ENCODE measurements at places on chromosomes 1 and 21. TPM values are rescaled to one million over a fixed set of nuclear protein-coding genes. Genes with fewer than 3 reads are reported as not detected.

Gene SGIP1
- 2.1 TPM for total RNA-seq

Gene ARHGEF16
- not detected for total RNA-seq

Gene CBS
- 109 TPM for total RNA-seq

Gene HSPG2
- 407 TPM for total RNA-seq

Gene UBR4
- 63.7 TPM for total RNA-seq

Gene ANKRD34A
- 0.25 TPM for total RNA-seq

GRCh38 chr21:15001113-15001512 is 63.7 kb downstream of the NRIP1 start:
- no peak overlapping the region for H3K27ac ChIP-seq
- H3K36me3 ChIP-seq, result no peaks in the 10 kb centered on the region
- DNase-seq, result no peak
- H3K4me3 ChIP-seq, result no peak overlapping the region
- no peaks in the 10 kb centered on the region for H3K27me3 ChIP-seq
- peaks cover 64% of the 10 kb centered on the region for H3K4me1 ChIP-seq

DNA sequence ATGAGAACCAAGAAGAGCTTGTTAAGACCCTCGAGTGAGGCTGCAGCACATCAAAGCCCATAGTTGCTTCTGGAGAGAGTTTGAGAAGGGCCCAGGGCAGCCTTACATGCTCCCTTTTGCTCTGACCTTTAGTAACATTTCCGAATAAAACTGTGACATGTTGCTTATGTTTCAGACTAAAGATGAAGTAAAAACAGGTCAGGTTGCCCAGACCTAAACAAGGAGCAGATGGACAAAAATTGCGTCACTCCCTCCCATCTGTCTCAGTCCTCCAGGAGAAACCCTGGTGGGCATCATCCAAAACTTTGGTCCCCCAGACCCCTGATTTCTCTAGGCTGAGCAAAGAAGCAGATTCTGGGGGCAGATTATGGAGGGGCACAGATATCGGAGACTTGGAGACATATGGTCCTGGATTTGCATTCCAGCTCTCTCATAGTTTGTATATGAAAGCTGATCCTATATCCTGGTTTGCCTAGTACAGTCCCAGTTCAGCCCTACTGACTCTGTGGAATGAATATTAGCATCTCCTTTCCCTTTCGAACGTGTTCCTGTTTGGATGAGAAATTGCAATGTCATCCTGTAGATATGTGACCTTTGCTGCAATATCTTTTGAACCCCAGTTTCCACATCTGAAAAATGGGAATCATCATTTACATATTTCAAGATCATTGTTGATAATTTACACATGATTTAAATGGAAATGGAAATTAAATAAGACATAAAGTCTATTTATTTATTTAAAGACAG is 304.9 kb upstream of the USP24 start:
- DNase-seq, result peak; percentile 21
- no peak overlapping the region for H3K4me3 ChIP-seq
- no peak overlapping the region for H3K27ac ChIP-seq
- no peaks in the 10 kb centered on the region for H3K36me3 ChIP-seq
- H3K27me3 ChIP-seq, result no peaks in the 10 kb centered on the region

DNA sequence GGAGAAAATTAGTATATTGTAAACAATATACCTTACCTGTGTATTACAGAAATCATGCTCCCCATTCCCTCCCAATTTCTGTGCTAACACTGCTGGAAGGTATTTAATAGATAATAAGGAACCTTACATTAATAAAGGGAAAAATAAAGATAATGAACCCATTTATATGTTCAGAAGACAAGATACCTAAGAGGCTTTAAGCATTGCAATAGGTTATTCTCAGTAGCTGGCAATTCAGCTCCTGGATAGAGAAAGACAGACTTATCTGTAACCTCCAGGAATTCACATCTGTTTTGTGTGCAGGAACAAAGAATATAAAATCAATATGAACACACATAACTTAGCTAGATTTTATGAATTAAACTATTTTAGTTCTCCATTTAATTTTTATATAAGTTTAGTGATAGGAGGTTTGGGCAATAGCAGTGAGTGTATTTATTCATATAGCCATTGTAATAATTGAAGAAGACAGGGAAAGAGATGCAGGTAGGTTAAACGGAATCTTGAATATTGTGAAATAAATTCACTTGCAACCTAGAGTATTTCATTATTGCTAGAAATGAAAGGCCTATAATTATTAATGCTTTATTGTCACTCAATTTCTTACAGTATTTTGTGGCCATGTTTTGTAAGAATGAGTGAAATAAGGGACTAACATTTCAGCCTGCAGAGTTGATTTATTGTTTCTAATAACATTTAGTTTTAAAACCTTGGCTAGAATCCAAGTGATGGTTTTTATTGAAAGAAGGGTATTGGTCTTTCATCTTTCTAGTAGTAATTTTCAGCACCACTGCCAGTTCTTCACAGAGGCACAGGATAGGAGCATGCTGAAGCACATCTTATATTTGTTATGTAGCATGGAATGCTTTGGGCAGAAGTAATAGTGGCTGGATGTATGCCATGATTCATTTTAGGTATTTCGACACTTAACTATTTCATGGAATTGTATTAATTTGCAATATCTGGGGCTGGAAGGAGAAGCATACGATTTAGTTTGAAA is 1.5 kb downstream of the XPR1 start:
- peaks cover 23% of the 10 kb centered on the region for H3K4me1 ChIP-seq
- H3K36me3 ChIP-seq, result no peaks in the 10 kb centered on the region
- H3K27me3 ChIP-seq, result no peaks in the 10 kb centered on the region

DNA sequence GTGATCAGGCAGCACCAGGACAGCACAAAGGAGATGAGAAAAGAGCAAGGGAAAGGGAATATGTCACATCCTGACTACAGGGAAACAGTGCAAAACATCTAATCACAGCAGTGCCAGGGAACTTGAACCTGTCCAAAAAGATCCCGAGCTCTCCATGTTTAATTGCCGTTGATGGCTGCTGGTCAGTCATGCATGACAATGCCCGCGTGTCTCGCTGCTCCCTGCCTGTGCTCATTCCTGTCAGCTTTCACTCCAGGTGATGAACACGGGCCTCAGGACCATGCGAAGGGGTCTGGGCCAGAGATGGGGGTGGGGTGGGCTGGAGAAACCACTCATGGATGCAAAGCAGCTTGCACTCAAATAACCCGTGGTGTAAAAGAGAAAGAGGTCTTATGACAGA is 287.0 kb downstream of the GPATCH2 start:
- H3K36me3 ChIP-seq, result no peaks in the 10 kb centered on the region
- peaks cover 7% of the 10 kb centered on the region for H3K27me3 ChIP-seq
- no peak for DNase-seq
- no peak overlapping the region for H3K27ac ChIP-seq
- H3K4me1 ChIP-seq, result no peaks in the 10 kb centered on the region
- no peak overlapping the region for H3K4me3 ChIP-seq

DNA sequence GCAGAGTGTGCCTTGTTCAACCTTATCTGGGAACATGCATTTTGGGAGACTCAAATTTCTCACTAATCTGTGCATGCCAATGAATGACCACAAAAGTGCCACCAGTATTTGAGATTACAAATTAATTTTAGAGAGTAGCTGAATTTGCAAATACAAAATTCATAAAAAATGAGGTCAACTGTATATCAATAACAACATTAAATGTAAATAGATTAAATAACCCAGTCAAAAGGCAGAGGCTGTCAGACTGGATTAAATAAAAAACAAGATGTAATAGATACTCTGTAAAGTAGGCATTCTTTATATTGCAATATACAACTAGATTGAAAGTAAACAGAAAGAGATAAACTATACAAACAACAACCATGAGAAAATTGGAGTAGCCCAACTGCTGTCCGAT is 5.5 kb upstream of the KRTAP10-3 start:
- no peaks in the 10 kb centered on the region for H3K4me1 ChIP-seq
- H3K27ac ChIP-seq, result no peak overlapping the region
- H3K4me3 ChIP-seq, result no peak overlapping the region
- peaks cover 9% of the 10 kb centered on the region for H3K27me3 ChIP-seq

- no peaks in the 10 kb centered on the region for H3K27me3 ChIP-seq
- DNase-seq, result peak; percentile 47
- no peak overlapping the region for H3K4me3 ChIP-seq
These were observed 143.7 kb downstream of the KCNT2 start for GRCh38 chr1:196464480-196464941.

DNA sequence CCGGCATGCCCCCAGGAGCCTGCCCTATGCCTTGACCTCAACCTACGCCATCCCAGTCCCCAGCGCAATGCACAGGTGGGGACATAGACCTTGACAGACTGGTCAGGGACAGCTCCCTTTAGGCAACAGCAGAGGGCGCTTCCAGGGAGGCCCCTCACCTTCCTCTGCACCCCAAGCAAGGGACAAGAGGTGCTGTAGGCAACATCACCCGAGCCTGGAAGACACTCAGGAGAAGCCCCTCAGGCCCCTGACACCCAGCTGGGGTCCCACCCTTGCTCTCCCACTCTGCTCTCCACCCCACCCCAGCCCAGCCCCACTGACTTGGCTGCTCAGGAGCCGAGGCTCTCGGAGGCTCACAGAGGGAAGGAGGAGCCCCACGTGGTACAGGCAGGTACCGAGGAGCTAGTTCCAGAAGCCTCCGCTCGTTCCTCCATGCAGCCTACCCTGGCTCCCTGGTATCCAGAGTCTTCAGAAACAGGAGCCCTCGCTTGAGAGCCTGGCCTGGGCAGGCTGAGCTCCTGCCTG is 2.4 kb upstream of the WNT3A start:
- no peak overlapping the region for H3K27ac ChIP-seq
- H3K4me1 ChIP-seq, result no peaks in the 10 kb centered on the region
- DNase-seq, result peak; percentile 43
- no peak overlapping the region for H3K4me3 ChIP-seq

DNA sequence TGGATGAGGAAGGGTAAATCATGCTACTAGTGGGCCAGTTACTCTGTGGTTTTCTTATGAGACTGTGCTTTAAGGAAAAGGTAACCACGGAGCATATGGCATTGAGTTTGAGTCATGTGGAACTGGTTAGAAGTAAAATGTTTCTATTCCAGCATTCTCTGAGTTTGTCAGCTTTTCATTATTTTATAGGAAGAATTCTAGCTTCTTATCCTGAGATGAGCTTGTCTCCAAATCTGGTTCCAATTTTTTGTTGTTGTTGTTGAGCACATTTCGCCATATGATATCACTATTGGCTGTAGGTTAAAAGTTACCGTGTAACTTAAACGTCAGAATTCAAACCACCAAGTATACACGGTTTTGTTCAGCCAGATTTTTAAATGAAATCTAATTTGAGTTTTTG is 69.9 kb downstream of the ATF6 start:
- no peaks in the 10 kb centered on the region for H3K27me3 ChIP-seq
- no peaks in the 10 kb centered on the region for H3K36me3 ChIP-seq
- peaks cover 26% of the 10 kb centered on the region for H3K4me1 ChIP-seq
- no peak overlapping the region for H3K4me3 ChIP-seq
- 0 out of 2 replicates have a peak overlapping the region, but pooled peaks have one; percentile 9 for H3K27ac ChIP-seq

DNA sequence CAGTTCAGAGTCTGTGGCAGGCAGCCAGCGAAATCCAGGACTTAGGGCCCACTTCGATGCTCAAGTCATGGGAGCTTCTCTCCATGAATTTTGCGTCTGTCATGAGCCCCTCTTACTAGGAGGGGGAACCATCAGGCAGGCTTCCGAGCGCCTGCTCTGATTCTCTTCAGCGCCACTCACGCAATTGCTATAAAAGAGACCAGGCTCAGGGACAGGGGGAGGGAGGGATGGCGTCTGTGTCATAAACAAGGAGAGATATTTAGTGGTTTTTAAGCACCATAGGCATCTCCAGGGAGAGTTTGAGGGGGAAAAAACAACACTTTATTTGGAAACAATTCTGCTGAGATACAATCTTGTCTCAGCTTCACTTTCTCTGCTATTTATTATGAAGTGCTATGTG is 60.6 kb downstream of the NAV1 start:
- no peak overlapping the region for H3K27ac ChIP-seq
- H3K4me3 ChIP-seq, result no peak overlapping the region
- 0 out of 2 replicates have a peak, but pooled peaks cover 5% of the 10 kb centered on the region for H3K36me3 ChIP-seq
- DNase-seq, result no peak

DNA sequence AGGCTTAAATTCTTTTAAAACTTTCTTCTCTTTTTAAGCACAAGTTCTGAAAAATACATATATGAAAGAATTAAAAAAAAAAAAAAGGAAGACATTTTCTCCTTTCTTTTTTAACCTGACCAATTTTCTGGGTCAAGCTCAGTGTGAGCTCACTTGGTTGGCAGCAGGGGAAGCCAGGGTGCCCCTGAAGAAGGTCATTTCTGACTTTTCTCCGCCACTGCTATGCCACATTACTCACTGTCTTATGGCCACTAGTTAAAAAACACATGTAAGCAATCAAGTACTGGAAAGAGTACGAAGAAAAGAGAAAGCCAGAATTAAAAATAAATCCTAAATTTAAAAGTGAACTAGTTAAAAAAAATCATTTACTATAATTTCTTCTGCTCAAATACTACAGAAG is 275.0 kb downstream of the NEGR1 start:
- H3K27me3 ChIP-seq, result no peaks in the 10 kb centered on the region
- H3K27ac ChIP-seq, result no peak overlapping the region
- no peaks in the 10 kb centered on the region for H3K36me3 ChIP-seq
- no peaks in the 10 kb centered on the region for H3K4me1 ChIP-seq
- DNase-seq, result peak; percentile 22
- no peak overlapping the region for H3K4me3 ChIP-seq

DNA sequence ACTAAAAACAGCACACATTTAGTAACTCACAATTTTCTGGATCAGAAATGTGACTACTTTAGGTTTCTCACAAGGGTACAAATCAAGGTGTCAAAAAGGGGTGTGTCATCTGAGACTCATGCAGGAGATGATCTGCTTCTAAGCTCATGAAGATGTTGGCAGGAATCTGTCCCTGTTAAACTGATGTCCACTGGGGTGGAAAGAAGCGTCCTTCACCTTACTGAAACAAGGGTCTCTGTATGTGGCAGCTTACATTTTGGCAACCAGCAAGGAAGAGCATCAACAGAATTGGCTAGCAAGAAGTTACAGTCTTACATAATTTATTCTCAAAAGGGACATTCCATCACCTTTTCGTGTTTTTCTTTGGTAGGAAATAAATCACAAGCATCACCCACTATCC is 1223.8 kb downstream of the AMY1C start:
- H3K4me3 ChIP-seq, result no peak overlapping the region
- no peak overlapping the region for H3K27ac ChIP-seq
- DNase-seq, result no peak
- H3K27me3 ChIP-seq, result no peaks in the 10 kb centered on the region
- H3K4me1 ChIP-seq, result no peaks in the 10 kb centered on the region

- H3K36me3 ChIP-seq, result no peaks in the 10 kb centered on the region
- no peaks in the 10 kb centered on the region for H3K4me1 ChIP-seq
- peaks cover 33% of the 10 kb centered on the region for H3K27me3 ChIP-seq
- no peak overlapping the region for H3K4me3 ChIP-seq
- no peak overlapping the region for H3K27ac ChIP-seq
These were observed 108.0 kb downstream of the CRYAA start for GRCh38 chr21:43276811-43277210.

DNA sequence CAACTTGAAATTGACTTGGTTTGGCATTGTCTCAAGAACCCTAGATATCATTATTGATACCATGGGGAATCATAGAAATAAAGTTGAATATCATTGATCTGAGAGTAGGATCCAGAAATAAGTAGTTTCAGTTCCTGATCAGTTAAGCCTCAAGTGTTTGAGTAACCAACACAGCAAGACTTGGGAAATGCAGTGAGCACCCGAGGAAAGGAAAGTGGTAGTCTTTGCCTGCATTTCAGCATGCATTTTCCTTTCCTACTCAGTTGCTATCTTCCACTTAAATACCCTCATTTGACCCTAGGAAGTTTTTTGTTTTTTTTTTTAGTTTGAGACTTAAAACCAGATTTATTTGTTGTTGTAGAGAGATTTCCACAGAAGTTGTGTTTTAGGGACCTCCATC is 18.9 kb downstream of the CLEC20A start:
- no peaks in the 10 kb centered on the region for H3K4me1 ChIP-seq
- no peak for DNase-seq
- no peak overlapping the region for H3K27ac ChIP-seq
- H3K36me3 ChIP-seq, result peaks cover 18% of the 10 kb centered on the region
- no peak overlapping the region for H3K4me3 ChIP-seq
- H3K27me3 ChIP-seq, result no peaks in the 10 kb centered on the region

Measured in GM23248 (cell line).